Calu3 (cell line): ENCODE measurements at places on chromosomes 2 and 18. TPM values are rescaled to one million over a fixed set of nuclear protein-coding genes. Genes with fewer than 3 reads are reported as not detected.

DNA sequence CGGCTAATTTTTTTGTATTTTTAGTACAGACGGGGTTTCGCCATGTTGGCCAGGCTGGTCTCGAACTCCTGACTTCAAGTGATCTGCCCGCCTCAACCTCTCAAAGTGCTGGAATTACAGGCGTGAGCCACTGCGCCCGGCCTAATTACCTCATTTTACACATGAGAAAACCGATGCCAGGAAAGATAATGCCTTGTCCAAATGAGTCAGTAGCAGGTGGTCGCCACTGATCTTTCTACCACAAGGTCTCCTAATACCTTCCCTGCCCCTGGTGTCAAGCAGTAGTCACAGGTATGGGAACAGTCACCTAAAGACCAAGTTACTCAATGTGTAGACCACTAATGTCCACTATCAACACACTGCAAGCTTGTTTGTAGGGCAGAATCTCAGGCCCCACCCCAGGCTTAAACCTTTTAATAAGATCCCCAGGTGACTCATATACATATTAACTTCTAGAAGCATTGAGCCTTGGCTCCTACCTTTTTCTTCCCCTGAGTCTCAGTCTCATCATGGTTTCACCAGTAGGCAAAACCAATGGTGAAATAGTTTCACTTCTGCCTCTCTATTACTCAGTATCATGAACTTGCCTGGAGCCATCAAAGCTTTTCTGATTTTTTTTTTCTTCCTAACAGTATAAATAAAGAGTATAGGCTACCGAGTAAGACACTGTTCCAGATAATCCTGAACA lies 6.9 kb upstream of the EPB41L5 start:
- DNase-seq = no peak

DNA sequence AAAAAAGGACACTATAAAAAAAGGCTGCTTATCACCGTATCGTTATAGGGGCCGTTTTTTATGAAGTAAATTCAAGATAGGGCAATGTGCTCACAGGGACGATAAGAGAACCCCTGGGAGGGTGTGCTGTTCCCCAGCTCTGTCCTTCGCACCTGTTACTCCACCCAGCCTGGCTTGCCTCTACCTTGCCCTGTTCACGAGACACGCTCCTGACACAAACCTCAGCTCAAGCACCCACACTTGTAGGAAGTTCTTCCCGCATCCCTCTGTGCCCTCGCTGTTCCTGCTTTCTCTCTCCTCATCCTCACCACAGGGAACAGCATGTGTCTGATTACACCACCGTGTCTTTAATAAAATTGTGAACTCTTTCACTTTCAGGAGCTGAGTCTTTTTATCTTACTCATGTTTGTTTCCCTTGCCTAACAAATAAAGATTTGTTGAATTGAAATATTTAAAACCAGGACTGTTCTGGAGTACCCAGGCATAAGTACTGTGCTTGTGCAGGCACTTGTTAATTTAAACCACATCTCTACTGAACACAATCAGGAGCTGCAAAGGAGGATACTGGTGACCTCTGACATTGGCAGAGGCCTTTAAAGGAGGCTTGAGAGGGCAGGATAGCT lies 26.0 kb upstream of the KIDINS220 start:
- DNase-seq = no peak

GRCh38 chr18:41790687-41791086 lies 164.3 kb upstream of the PIK3C3 start:
- no peak for DNase-seq

GRCh38 chr18:34760444-34760843 lies 50.3 kb downstream of the DTNA start:
- no peak for DNase-seq

DNA sequence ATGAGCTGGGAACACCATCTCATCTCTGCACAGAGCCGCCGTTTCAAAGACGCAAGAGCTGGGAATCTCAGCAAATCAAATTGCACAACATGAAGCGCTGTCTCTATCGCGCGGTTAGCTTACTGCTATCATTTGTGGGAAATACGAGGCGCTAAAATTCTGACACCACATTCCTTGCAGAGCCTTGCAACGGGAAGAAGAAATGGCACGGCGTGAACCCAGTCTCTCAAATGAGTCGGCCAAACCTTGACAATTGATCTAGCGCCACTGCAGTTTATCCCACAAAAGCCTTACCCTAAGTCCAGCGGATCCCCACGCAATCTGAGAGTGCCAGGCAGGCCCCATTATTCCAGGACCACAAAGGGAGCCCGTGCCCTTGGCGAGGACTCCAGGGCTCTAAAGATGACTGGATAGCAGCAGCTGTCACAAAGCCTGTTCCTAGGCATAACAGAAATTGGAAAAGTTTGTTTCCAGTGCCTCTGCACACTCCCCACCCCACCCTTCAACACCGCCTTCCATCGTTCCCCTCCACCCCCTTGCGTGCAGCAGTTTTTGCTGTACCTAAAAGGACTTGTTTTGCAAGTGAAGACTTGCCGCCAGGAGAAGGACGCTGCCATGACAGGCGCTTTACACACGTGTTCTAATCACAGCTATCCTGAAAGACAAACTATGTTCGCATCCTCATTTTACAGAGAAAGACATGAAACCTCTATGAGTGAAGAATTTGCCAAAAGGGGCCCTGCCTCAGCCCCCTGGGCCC lies 252.4 kb downstream of the EIPR1 start:
- DNase-seq = no peak

DNA sequence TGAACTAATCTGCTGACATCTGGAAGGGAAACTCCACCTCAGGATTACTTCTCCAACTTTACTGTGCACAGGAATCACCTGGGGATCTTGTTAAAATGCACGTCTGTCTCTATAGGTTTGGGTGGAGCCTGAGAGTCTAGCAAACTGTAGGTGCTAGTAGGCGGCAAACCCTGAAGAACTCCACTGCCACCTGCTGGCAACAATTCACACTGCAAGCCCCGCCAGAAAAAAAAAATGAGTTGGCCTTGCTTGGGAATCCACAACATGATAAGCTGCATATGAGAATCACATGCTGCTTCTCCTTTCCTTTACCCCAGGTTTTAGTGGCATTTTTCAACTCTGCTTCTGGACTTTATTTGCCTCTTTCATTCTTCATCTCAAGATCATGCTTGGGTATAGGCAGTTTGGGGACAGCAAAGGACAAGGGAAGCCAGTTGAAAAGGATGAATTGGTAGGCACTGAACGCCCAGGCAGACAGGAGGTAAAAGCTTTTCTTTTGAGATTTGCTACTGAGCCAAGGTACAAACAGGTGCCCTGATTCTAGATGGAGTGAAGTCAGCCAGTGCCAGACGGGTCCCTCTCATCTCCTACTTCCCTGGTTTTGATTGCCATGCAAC lies 88.8 kb downstream of the VIT start:
- DNase-seq = peak; percentile 77

DNA sequence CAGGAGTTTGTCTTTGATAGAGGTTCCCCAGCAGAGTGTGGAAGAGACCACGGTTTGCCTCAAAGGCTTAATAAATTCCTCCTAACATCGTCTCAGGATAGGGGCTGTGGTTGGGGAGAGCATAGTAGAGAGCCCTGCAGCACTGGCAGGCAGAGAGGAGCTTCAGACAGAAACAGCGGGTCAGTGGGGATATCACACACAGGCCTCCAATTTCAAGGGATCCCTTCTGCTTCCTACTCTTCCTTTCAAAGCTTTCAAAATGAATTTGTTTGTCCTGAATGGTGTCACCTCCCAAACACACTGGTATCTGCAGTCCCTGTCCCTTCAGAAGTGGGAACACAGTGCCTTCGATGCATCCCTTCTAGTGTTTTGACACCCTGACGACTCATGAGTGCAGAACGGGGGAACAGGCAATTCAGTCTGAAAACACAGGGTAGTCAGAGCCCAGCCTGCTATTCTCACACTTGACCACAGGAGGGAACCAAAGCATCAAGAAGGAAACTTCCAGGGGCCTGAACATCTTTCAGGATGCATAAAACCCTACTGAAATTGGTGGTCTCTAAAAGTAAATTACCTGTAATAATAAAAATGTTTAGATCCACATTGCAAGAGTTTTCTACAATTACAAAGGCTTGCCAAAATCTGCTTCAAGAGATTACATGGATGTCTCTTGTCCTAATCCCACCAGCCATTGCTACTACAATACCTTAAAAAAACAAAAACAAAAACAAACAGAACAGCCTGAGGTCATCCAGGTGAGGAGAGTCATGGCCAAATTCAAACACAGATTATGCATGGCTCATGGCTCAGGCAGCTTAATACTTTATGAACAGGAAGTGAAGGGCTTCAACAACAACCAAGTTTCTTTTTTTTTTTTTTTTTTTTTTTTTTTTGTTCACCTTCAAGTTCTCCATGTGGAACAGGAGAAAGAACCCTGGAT lies 49.8 kb downstream of the SLC14A2 start:
- DNase-seq = peak; percentile 63

- DNase-seq = peak; percentile 63
Observed at GRCh38 chr2:38146907-38147307, 71.0 kb upstream of the CYP1B1 start.

- no peak for DNase-seq
Observed at GRCh38 chr2:96142217-96143113, 2.8 kb downstream of the DUSP2 start.

GRCh38 chr2:233926806-233927205 lies 9.6 kb downstream of the TRPM8 start:
- no peak for DNase-seq

DNA sequence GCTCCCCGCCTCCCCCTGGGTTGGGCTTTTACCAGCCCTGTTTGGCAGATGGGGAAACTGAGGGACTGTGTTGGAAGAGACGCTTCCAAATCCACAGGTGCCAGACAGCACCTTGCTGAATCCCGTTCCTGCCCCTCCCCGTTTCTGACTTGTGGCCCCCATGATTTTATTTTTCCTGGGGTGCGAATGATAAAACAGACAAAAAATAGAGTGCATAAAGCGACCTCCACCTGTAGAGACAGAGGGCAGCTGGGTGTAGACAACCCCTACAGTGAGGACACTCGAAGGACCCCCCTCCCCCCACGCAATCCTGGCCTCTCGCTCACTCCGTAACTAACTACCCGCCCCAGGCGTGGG lies 2.2 kb upstream of the CTDSP1 start:
- DNase-seq = no peak

DNA sequence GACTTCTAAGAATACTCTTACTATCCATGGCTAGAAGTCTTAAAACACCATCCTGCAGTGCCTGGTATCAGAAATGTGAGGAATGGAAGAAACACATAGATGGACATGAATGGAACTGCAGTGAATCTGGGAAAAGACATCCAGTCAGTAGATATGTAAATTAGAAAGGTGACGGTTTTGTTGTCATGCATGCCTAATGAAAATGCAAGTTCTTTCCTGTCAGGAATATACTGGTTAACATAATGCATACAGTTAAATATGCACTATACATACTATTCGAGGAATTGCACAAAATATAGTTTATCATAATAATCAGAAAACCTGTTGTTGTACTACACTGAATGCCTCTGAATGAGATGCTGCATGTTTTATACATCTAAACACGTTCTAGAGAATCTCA lies 190.6 kb upstream of the ITGA4 start:
- no peak for DNase-seq

- DNase-seq = no peak
Observed at GRCh38 chr2:233178994-233179847, 72.3 kb upstream of the ATG16L1 start.

- DNase-seq = no peak
Observed at GRCh38 chr2:238821391-238821790, 26.5 kb upstream of the TWIST2 start.

DNA sequence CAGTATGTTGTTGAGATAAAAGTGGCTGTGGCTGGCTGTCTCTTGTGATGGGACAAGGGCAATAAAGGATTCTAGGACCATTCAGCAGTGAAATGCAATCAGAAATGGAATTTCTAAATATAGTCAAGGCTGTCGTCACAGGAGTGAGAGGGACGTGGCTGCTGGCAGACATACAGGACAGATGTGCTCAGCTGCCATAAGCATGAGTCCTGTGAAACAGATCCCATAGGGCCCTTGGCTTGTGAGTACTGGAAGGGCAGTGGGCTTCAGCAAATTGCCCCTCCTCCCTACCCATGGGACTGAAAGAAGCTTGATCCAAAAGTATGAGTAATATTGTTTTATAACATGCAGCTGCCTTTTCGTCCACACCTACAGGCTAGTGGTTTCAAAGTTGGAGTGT lies 4.2 kb upstream of the CNNM3 start:
- DNase-seq = no peak

DNA sequence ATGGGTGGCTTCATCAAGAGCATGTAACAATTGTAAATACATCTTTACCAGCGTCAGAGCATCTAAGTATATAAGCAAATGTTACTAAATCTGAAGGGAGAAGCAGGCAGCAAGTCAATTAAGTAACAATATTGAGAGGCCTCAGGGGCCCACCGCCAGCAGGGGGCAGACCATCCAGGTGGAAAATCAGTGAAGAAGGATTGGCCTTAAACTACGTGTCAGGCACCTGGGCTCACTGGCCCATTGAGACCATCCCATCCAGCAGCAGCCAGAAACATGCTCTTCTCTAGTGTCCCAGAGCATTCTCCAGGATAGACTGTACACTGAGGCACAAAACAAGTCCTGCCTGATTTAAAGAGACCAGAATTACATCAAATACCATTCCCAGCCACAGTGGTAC lies 96.2 kb upstream of the SNTG2 start:
- DNase-seq = peak; percentile 13

DNA sequence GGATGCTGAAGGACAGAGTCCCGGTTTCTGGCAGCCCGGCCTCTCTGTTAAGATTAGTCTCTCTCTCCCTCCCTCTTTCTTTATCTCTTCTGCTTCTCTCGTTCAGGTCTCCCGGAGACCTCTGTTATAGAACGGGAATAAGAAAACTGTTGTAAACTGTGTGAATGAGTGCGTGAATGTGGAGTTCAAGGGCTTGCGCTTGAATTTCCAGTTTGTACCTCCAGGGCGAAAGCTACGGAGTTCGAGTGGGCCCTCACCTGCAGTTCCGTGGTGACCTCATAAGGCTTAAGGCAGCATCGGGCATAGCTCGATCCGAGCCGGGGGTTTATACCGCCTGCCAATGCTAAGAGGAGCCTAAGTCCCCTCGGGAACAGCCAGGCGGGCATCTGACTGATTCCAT lies 26.4 kb downstream of the SKA1 start:
- DNase-seq = no peak

VRK2 gene
- total RNA-seq = 23.4 and 25.4 TPM in 2 replicates

VWA3B gene
- not detected in 2 replicates for total RNA-seq

GALNT5 gene
- total RNA-seq = 51.7 and 95.4 TPM in 2 replicates

KCNF1 gene
- total RNA-seq = not detected in 2 replicates

DPYSL5 gene
- 0.32 TPM in 1 of 2 replicates, not detected in the other for total RNA-seq

PECR gene
- total RNA-seq = 40.7 and 45.3 TPM in 2 replicates

OTOS gene
- total RNA-seq = not detected in 2 replicates

PCARE gene
- total RNA-seq = not detected in 2 replicates

SERPINB10 gene
- not detected in 2 replicates for total RNA-seq

LYPD6 gene
- total RNA-seq = 3.4 and 3.9 TPM in 2 replicates
